ENCODE measurements at places on chromosomes 13 and 19.
A peak's percentile ranks its signal among the peaks of the same experiment; 100 is the strongest.

DNA sequence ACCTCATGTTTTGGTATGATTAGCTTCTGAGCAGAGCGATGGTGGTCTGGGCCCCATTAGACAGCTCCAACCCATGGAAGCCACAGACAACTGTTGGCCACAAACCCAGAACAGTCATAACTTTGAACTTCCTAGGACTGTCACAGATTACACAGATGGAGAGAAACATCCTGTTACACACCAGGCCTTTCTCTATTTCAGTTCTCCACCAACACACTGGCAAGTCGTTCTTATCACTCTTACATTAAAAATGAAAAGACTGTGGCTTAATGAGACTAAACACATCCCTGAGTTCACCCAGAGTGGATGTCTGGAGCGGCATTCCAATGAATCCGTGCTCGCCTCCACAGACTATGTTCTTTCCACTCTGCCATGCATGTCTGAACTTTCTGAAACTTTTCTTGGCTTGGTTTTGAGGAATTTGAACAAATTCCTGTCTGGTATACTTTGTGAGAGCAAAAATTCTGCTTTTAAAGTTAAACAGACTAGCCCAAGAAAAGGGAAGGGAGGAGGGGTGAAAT lies 109.1 kb downstream of the NALCN start:
- no peak for DNase-seq

DNA sequence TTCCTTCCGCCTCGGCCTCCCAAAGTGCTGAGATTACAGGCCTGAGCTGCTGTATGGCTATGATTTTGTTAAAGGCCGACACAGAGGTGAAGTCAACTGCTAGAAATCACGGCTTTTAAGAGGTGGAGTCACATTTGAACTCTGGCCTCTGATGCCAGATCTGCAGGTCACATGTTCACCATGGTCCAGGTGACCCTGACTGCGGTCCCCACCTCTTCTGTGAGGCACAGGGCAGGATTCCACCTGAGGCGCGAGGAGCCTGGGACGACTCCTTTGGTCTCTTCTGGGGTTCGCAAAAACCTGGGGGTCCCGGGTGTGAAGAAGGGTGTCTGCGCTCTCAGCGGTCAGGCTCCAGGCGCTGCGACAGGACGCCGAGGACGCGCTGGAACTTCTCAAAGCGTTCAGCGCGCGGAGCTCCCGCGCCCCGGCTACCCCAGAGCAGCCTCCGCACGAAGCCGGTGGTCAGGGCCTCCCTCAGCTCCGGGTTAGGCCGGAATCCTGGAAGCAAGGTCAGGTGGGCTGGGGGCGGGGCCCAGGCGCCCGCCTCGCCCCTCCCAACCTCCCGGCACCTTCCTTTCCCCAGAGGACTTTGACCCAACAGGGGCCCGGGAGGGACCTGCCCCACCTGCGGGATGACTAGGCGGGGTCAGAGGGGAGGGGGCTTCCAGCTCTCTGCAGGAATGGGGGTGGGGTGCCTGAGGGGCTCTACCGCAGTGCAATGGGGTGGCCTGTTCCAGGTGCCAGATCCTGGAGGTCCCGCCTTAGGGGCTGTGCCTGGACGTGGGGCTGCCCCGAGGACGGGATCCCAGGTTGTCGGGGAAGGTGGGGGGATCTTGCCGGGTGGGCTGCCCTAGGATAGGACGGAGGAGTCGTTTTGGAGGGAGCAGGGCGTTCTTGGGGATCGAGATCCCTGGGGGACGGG lies 13.0 kb downstream of the TRIP10 start:
- DNase-seq = no peak

DNA sequence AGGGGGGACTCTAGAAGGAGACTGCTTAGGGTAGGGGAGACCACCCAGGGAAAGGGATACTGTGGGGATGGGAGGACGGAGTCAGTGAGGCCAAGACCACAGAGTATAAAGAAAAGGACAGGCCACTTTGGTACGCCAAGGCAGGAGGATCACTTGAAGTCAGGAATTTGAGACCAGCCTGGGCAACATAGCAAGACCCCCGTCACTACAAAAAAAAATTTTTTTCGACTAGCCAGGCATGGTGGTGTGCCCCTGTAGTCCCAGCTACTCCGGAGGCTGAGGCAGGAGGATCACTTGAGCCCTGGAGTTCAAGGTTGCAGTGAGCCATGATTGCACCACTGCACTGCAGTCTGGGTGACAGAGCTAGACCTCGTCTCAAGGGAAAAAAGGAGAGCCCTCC lies 6.6 kb downstream of the IFNL3 start:
- no peak for DNase-seq

DNA sequence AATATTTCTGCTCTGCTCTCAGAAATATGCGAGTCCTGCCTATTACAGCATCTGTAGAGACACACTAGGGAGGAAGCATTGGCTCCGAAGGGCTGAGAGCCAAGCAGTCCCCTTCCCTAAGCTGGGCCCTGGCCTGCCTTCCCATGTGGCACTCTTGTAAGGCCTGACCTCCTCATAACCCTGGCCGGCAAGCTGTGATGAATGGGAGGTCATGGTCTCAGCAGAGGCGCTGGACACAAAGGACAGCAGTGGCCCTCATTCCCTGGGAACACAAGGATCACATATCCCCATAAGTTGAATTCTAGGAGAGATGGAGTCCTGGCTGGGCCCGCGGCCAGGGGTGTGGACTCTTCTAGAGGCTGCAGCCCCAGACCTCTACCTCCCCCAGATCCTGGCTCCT lies 483.3 kb downstream of the ZNF536 start:
- DNase-seq = no peak

- DNase-seq = no peak
Observed at GRCh38 chr13:44498502-44498901, 77.6 kb downstream of the TSC22D1 start.

GRCh38 chr19:41624515-41624914 lies 2.4 kb downstream of the CEACAM4 start:
- DNase-seq = no peak

GRCh38 chr19:43555185-43555770 lies 20.0 kb downstream of the XRCC1 start:
- DNase-seq = no peak

- no peak for DNase-seq
Observed at GRCh38 chr13:30666113-30666512, 48.4 kb downstream of the USPL1 start.

DNA sequence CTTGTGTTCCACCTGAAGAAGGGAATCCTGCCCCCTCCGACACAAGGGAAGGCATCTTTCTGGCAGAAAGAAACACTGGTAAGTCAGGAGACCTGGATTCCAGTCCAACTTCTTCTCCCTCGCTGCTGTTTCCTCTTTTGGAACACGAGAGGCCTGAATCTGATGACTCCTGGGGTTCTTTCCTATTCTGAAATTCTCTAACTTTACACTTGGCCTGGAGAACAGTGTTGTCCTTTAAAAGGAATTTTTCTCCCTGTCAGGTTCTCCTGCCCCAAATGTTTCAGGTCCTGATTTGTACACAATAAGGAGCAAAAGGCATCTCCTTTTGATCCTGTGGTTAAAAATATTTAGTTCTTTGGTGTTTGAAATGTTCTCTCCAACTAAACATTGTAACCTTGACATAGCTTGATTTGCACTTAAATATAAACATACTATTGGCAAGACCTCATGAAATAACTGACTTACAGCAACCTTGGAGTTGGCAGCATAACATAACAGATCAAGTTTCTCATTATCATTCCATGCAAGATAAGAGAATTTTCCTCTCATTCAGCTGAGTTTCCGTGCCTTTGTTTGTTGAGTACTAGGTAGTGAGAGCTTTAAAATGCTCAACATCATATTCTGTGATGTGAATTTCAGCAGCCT lies 244.8 kb downstream of the COG6 start:
- DNase-seq = no peak

GRCh38 chr19:7623725-7624603 lies 5.4 kb downstream of the XAB2 start:
- no peak for DNase-seq

DNA sequence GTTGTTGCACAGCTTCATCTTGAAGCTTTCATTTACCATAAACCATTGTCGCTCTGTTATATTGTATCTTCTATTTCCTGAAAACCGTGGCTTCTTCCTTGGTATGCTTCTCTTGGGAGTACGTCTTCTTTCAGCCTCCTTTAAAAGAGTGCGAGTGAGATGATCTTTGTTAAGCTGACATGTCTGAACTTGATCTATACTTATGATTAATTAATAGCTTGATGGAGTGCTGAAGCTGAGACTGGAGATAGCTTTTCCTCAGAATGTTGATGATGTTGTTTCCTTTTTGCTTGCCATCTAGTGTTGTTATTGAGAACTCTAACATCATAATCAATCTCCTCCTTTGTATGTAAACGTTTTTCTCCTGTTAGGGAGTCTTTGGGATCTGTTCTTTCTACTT lies 529.3 kb upstream of the SPRY2 start:
- DNase-seq = no peak

DNA sequence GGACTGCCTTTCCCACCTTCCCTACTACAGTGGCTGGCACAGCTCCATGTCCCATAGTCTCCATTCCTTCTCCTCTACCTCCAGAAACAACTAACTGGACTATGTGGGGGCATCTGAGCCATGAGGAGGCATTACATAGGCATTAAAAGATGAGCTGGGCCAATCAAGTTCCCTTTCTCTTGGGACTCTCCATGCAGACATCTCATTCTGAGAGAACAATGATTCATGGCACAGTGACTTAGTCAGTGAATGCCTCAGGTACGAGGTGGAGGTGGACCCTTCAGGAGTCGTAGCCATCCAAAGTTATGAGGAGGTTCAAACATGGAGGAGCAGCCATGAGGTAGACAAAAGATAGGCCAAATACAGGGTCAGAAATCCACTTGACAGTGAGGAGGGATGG lies 70.0 kb downstream of the GPC6 start:
- DNase-seq = no peak

DNA sequence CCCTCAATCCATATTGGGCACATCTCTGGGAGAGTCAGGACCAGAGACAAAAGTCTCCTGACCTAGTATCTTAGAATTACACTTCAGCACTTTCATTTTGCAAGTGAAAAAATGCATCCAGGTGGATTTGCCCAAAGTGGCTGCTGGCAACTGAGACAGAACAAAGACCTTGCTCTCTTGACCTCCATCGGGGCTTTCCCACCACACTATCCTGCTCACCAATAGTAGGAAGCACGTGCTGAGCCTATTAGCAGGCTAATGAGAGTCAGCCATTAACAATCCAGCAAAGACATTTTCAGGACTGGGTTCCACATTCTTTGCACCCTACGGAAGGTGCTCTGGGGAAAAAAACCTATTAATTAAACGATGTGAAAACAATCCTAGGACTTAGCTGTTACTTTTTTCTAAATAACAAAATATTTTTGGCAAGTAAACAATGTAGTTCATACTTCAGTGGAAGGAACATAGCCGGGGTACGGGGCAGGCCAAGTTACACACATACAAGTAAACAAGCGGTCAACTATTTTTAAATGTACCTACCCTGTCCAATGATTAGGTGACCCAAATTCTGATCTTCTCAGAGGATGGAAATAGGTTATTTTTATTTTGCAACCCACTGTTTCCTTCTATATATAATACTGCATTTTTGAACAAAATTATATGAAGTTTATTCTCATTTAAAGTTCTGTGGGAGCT lies 78.6 kb downstream of the CDADC1 start:
- DNase-seq = no peak

- no peak for DNase-seq
Observed at GRCh38 chr13:29621051-29621800, 25.7 kb upstream of the SLC7A1 start.

GRCh38 chr13:46598140-46598819 lies 45.3 kb downstream of the LRCH1 start:
- DNase-seq = no peak

DNA sequence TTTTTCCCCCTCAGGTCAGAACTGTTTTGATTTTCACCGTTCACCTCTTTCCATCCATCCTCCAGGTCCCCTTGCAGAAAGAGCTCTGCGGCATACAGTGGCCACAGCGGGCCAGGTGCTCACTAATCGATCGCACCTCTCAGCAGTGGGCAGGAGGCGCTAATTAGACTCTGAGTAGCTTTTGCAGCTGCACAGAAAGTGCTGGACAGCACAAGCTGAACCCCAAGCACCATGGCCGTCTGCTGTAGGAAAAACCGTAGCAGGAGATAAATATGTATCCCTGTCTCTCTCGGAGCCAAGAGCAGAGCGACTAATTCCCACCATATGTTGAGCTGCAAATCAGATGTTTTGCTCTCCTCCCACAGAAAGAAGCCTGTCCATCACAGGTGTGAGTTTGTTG lies 54.4 kb downstream of the PEX11G start:
- no peak for DNase-seq

DNA sequence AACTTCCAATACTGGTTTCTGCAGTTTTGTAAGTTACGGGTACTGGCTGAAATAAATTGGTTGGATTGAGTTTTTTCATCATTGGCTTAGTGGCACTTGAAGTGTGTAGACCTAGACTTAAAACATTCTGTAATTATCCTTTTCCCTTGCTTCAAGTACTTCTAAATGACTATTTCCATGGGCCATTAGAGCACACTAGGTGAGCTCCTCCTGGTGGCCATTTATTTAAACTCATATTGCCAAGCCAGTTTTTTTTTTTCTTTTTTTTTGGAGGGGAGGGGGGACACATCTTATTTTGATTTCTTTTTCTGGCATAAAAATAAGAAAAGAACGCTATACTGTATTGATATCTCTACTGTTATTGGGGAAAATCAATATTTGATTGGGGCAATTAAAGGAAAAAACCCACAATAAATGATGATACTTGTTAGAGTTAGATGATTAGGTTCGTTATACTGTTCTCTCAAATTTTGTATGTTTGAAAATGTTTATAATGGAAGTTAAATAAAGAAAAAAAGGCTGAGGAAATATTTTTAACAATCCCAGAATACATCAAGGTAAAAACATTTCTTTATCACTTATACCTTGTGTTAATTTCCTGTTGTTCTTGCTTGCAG lies 82.9 kb downstream of the PDS5B start:
- peak; percentile 12 for DNase-seq

- DNase-seq = peak; percentile 59
Observed at GRCh38 chr13:105426441-105426840, 1109.0 kb downstream of the EFNB2 start.

GRCh38 chr13:111659219-111659775 lies 338.9 kb downstream of the TEX29 start:
- DNase-seq = no peak

GRCh38 chr19:341386-342127 lies 3.0 kb downstream of the MIER2 start:
- no peak for DNase-seq

GRCh38 chr19:50719566-50719965 lies at the start of gene SHANK1:
SHANK1 (minus strand) TSS chr19:50719802; CDS start chr19:50716919, 2,883 bp downstream.
- DNase-seq = no peak

DNA sequence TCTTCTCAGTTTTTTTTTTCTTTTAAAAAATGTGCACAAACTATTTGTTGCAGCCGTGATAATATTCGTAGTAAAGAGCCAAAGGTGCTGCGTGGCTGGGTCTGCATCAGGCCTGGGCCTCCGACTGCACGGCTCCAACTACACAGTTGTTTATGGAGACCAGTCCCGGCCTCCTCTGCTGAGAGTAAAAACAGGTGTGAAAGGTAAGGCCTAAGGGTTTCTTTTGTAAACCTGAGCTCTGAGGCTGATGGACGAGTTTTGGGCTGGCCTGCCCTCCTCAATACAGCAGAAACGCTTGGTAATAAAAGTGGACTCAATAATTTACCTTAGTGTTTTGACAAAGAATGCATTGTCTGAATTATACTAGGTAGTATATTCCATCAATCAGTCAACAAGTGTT lies 3.9 kb downstream of the MBNL2 start:
- no peak for DNase-seq
